ENCODE measurements at places on chromosomes 3 and 15. TPM values are rescaled to one million over a fixed set of nuclear protein-coding genes. Genes with fewer than 3 reads are reported as not detected.

DNA sequence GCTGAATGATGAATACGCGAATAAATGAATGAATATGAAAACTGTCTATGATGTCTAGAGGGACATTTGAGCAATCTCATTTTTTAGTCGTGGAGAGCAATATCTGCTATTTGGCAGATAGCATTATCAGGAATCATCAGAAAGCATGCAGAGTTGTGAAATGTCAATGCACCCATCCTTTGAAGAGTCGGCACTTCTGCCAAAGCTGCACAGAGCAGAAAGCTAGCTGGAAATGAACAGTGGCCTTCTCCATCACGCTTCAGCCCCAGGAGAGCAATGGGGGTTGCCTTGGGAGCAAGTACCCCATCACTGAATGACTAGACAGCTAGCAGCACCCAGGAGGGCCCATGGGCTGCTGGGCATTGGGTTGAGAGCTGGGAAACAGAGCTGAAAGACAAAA is 69.1 kb upstream of the PROK2 start:
- no peaks in the 10 kb centered on the region for H3K36me3 ChIP-seq
- peaks cover 5% of the 10 kb centered on the region for H3K27me3 ChIP-seq
- no peaks in the 10 kb centered on the region for H3K4me1 ChIP-seq
- no peak overlapping the region for H3K27ac ChIP-seq
- DNase-seq = no peak
- no peak overlapping the region for H3K4me3 ChIP-seq

The HGD gene
- total RNA-seq = 2.2 TPM

GRCh38 chr3:151946606-151947005 is 73.2 kb downstream of the SUCNR1 start:
- H3K27ac ChIP-seq = no peak overlapping the region
- DNase-seq = no peak
- no peaks in the 10 kb centered on the region for H3K4me1 ChIP-seq
- H3K4me3 ChIP-seq = no peak overlapping the region

The CLDN18 gene
- not detected for total RNA-seq

DNA sequence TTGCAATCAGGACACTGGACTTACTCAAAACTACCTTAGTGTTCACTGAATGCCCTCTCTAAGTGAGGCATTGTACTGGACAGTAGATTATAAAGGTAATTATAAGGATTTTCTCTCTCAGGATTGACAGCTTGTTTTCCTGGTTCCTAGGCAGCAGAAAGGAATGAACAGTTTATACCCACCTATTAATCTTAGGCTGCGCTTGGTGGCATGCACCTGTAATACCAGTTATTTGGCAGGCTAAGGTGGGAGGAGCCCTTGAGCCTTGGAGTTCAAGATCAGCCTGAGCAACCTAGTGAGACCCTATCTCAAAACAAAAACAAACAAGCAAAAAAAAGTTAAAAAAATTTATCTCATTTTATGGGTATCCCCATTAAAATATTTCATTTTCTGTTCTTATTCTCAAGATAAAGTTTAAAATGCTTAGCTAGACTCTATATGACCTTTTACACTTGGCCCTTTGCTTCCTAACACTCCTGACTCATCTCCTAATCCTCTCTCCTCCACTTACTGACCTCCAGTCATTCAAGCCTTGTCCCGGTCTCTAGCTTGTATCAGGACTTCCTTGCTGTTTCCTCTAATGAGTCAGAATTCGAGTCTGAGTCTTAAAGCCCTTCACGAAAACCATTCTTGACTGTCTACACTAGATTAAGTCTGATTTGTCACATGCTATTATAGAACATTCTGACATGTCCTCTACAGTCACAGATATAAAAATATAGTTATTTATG is 348.6 kb downstream of the NLGN1 start:
- no peaks in the 10 kb centered on the region for H3K27me3 ChIP-seq
- no peak overlapping the region for H3K4me3 ChIP-seq
- H3K4me1 ChIP-seq = no peaks in the 10 kb centered on the region
- H3K36me3 ChIP-seq = no peaks in the 10 kb centered on the region
- no peak for DNase-seq

The SPSB4 gene
- total RNA-seq = 1.1 TPM

Measured in adrenal gland (tissue), 19 donors.